Head of caudate nucleus (tissue), 42 donors: ENCODE measurements at places on chromosomes 3 and 15.

DNA sequence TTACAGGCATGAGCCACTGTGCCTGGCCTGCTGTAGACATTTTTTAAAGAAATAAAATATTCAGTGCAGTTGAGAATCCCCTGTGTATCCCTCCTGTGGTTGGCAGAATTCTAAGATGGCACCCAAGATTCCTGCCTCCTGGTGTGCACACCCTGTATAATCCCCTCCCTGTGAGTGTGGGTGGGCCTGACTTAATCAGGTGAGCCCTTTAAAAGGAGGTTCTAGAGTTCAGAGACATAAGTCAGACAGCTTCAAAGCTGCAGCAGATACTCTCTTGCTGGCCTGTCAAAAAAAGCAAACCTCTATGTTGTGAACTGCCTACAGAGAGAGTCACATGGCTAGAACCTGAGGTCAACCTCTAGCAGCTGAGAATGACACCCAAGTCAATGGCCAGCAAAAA, 7.0 kb upstream of the VIPR1 start:
- DNase-seq, result no peak

GRCh38 chr15:78930577-78931388, 14.1 kb downstream of the CTSH start:
- no peak for DNase-seq

- DNase-seq, result no peak
Measured at GRCh38 chr15:86690566-86690965, 610.9 kb downstream of the AGBL1 start.

- no peak for DNase-seq
Measured at GRCh38 chr3:40913192-40913591, 286.1 kb upstream of the CTNNB1 start.

- no peak for DNase-seq
Measured at GRCh38 chr3:107633327-107634098, 110.8 kb downstream of the BBX start.

DNA sequence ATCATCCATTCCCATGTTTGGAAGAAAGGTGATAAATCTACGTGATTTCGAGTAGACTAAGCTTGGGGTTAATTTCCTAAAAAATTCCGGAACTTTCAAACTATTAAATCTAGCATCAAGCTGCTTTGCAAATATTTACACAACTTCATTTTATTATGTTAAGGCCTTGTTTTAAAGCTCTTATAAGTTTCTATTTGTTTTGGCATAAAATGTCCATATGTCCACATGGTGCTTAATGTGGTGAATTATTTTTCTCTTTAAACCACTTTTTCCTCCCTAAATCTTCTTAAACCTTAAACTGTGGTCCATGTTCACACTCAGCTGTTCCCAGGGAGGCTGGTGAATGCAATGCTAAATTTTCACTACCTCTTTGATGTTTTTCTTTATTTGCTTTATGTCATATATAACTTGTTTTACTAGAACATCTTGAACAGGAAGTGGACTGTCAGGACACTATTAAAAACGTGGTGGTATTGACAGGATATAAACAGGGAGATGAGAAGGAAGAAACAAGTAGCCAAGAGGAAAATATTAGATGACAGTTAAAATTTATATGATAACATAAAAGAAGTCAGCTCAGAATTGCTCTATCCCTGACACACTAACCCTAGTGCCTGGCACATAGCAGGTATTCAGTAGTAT, 72.5 kb upstream of the AGTR1 start:
- DNase-seq, result no peak

GRCh38 chr3:178880274-178880673, 191.3 kb downstream of the ZMAT3 start:
- DNase-seq, result no peak

- no peak for DNase-seq
Measured at GRCh38 chr3:140529096-140529495, 148.8 kb upstream of the TRIM42 start.

- no peak for DNase-seq
Measured at GRCh38 chr15:27824841-27825422, 274.2 kb downstream of the OCA2 start.

DNA sequence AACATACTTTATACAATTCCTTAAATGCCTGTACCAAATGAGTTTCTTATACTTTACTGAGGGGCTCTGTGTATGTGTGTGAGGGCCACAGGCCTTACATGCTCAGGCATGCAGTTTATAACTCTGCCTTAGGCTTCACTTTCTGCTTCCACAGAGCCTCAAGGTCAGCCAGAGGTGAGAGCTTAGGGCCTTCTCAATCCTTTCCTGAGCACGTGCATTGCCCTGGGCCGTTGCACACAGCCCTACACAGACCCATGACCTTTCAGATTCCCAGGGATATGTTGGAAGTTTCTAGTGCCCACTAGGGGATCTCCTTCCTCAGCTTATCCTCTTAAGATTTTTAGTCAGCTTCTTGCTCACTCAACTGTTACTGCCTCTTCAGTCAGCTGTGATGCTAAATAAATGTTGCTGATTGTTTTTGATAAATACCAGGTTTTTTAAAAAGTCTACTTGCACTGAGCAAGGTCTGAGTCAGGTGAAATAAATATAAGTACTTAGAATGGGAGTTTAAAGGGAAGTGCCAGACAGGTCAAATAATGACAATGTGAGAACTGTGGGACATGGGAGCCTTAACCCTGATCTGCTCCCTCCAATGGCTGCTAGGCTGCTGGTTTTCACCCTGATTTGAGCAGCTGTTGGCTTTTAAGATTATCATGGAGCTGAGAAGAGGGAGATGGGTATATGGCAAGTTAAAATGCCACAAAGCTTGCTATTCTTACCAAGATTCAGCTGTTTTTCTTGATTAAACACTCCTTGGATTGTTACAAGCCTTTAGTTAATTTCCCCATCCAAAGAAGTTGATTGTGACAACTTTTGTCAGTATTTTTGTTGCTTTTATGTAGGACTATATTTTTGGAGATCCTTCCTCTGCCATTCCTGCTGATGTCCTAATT, 169.5 kb downstream of the PLD1 start:
- DNase-seq, result no peak

- no peak for DNase-seq
Measured at GRCh38 chr15:34850121-34850520, 54.8 kb upstream of the ACTC1 start.

DNA sequence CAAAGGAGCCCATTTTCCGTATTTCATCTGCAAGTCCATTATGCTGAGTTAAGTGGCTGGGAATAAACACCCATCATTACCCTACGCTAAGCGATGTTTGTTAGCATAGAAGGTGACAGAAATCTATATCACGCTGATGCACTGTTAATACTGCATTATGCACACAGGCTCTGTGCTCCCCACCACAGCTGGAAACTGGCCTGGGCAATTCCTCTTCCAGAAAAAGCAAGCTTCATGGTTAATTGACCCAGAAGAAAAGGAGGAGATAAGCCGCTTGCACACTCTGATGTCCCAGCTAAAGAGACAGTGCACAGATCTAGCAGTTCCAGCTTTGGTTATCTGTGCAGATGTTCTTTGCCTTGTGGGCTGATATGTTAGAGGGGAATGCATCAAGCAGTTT, 232.6 kb downstream of the NTRK3 start:
- no peak for DNase-seq

- no peak for DNase-seq
Measured at GRCh38 chr3:73835945-73836344, 211.2 kb upstream of the PDZRN3 start.

DNA sequence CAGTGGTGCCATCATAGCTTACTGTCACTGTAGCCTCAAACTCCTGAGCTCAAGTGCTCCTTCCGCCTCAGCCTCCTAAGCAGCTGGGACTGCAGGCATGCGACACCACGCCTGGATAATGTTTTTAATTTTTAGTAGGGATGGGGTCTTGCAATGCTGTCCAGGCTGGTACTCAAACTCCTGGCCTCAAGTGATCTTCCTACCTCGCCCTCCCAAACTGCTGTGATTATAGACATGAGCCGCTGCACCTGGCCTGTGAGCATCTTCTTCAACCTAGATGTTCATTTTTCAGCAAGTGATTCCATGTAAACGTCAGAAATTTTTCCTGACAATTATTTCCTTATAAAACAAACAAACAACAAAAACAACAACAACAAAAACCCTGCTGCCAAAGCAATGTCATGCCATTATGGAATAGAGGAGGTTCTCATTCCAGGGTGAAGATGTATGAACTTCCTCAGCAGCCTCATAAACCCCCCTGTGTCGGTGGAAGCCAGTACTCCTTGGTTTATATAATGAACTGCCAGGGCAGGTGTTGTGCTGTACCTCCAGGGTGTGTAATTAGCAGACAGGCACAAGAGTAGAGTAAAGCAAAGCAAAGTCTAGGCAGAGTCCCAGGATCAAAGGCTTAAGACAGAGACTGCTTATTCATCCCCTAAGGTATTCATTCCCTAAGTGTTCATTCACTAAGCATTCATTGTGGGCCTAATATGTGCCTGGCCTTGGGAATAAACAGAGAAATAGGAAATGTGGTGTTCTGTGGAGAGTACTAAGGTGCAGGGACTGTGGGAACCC, 44.6 kb downstream of the NR2C2 start:
- DNase-seq, result no peak

GRCh38 chr15:61034678-61035291, 194.3 kb downstream of the RORA start:
- DNase-seq, result no peak

DNA sequence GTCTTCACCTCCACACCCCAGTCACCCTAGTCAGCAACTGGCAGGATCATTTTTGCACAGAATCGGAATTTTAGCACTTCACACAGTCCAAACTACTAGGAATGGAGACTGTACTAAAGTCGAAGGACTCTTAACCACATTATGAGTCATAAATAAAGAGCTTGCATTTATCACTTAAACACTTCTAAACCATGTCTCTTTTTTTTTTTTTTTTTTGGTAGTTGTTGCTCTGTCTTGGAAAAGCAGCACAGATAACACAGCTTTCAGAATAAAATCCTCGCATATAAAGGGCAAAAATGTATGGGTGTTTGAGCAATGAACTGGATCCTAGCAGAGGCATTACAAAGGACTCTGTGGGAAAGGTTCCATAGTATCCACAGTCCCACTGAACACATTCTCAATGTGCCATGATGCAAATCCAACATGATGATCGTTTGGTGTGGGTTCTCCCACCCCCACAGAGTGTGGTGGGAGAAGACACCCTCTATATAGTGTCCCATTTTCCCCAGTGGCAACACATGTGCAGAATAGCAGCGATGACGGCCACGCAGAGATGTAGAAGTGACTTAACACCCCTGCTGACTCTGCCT, 47.1 kb downstream of the FOXP1 start:
- no peak for DNase-seq

- DNase-seq, result no peak
Measured at GRCh38 chr3:42518800-42519567, 16.5 kb downstream of the VIPR1 start.

GRCh38 chr3:85476891-85477495, 518.2 kb downstream of the CADM2 start:
- no peak for DNase-seq

- DNase-seq, result peak; percentile 67
Measured at GRCh38 chr3:110314512-110315114, 757.0 kb upstream of the NECTIN3 start.

GRCh38 chr3:70933105-70933810, 620.8 kb upstream of the MDFIC2 start:
- DNase-seq, result no peak

GRCh38 chr3:124691599-124691998, 38.7 kb upstream of the UMPS start:
- DNase-seq, result no peak

- DNase-seq, result no peak
Measured at GRCh38 chr3:176574786-176575185, 622.5 kb downstream of the TBL1XR1 start.

DNA sequence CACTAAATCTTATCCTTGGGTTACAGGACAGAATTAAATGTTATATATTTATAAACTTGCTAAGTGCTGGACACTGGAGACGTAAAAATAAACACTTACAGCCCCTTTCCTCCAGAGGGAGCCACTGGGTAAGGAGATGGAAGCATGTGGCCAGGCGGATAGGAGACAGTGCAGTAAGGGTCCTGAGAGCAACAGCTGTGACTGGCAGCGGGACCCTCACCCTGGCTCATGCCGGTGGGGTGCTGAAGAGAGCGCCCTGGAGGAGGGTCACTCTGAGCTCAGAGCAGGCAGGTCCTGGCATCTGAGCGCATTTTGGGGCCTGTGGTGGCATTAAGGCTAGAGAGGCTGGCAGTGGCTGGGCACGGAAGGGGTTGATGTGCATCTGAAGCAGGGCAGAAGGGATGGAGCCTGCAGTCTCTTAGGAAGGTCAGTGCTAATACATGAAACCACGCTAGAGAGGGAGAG, 16.0 kb downstream of the SEC61A1 start:
- no peak for DNase-seq

- DNase-seq, result no peak
Measured at GRCh38 chr3:133994166-133994890, 35.4 kb downstream of the SLCO2A1 start.

DNA sequence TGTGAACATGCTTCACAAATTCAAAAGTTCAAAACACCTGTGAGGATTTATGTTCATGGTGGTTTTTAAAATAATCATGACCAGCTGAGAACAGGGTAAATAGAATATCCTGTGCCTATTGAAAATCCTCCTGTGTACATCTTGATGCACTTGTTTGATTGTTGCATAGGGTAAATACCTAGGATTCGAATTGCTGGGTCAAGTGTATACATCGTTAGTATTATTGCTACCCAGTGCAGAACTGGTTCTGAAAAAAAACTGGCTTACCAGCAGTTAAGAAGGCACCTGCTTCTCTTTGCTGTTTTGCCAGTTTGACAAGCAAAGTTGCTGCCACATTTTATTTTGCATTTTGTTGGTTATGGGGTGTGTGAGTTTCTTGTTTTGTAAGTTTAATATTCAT, 272.6 kb downstream of the CLSTN2 start:
- no peak for DNase-seq

DNA sequence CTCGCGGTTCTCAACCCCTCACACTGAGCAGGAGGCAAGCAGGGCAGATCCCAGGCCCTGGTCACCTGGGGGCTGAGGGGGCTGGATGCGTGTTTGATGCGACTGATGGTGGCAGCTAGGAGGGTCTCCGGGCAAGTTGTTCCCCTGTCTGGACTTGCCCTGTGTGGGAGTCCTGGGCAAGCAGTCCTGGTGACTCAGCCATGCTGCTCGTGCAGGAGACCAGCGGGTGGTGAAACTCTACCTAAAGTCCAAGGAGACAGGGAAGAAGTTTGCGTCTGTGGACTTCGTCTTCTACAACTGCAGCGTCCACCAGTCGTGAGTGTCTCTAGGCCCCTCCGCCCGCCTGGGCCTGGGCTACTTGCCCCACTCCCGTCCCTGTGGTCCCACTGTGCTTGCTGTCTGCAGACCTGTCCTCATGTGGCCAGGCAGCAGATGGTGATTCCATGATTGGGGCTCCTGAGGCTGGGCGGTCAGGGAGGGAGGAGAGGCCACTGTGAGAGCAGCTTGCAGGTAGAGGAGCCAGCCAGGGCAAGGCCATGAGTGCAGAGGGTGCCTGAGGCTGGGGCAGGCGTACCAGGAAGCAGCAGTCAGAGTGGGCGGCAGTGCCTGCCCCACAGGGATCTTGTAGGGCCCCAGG, 23.1 kb downstream of the PLXNA1 start:
- DNase-seq, result no peak
